ENCODE measurements at places on chromosomes 11 and 22. TPM values are rescaled to one million over a fixed set of nuclear protein-coding genes. Genes with fewer than 3 reads are reported as not detected.
A peak's percentile ranks its signal among the peaks of the same experiment; 100 is the strongest.

DNA sequence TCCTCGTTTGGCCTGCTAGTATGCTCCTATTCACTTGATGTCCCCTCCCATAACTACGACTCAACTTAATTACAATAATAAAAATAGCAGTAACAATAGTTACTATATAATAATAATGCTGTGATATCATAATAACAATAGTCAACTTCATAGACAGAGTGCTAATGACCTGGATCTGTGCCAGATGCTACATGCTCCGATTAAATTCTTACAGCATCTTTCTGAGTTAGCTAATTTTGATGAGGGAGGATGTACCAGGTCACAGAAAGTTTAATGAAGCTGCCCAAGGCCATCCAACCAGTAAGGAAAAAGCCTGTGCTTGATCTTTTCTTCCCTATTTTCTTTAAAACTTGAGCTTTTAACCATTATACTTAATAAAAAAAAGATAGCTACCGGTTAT lies 413.4 kb upstream of the LRRC4C start:
- no peak for DNase-seq

GRCh38 chr22:43006016-43006505 lies 8.9 kb downstream of the PACSIN2 start:
- DNase-seq: no peak

APOBEC3G gene
- 2.7 TPM for total RNA-seq

DNA sequence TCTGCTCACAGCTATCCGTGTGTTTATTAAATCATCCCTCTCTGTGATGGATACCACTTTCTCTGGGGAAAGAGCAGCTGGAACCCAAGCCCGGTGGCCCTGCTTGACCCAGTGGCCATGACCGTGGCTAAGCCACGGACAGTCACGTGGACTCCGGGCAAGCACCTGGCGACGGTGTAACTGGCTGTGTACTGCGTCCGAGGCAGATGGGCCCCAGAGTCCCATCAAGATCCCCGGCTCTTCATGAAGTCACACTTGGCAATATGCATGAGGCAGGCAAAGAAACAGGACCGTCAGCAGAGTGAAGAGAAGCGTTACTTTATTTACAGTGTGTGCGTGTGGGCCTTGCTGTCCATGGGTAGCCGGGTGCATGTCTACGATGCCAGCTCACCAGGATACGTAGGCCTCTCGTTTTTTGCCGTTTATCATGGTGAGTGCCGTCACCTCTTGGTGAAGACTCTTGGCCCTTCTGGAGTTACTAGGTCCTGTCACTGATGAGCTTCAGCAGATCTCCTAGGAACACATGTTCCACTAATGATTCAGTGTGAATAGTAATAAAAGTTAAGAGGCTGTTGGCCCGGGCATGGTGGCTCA lies 366.3 kb downstream of the TBC1D22A start:
- DNase-seq: peak; percentile 7

GRCh38 chr11:66432597-66432996 lies 6.1 kb downstream of the MRPL11 start:
- no peak for DNase-seq

NTM gene
- total RNA-seq: 1.5 TPM

DNA sequence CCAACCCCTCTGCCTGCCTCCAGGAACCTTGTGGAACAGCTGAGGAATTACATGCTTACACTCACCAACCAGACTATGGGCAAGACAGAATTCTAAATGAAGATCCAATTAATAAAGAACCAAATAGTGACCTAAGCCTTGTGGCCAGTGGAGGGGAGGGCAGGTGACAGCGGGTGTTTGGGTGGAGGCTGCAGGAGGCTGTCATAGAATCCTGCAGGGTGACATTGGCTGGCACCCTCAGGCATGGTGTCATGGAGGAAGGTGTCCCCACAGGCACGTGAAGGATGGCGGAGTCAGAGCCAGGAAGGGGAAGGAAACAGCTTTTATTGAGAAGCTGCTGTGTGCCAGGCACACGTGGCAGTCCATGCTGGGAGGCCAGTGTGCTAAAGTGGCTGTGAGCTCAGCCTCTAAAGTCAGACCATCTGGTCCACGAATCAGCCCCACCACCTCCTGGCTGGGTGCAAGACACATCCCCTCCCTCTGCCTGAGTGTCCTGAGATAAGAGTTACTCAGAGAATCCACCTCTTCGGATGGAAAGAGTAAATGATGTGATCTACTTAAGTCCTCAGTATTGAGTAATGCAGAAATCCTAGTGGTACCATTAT lies 8.7 kb downstream of the MYO18B start:
- DNase-seq: no peak

DNA sequence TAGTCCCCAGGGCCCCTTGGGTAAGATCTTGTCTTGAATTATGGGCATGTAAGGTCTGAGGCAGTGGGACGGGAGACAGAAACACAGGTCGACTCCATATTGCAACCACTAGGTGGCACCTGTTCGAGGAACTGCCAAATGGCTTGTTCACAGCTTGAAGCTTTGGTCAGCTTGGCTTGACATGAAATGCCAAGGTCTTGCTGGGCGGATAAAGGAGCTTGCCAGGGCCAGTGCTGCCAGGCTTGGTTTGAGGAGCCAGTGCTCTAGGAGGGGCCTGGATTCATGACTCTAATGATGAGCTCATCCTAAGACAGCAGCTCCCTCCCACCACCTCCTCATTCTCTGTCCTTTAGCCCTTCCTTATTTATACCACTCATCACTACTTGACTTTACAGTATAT lies 11.9 kb upstream of the NRIP3 start:
- DNase-seq: peak; percentile 51

GRCh38 chr11:93541884-93542810 lies 1.0 kb downstream of the SMCO4 start:
- DNase-seq: peak; percentile 55

GRCh38 chr22:45531441-45532234 lies 29.0 kb downstream of the FBLN1 start:
- no peak for DNase-seq

DNA sequence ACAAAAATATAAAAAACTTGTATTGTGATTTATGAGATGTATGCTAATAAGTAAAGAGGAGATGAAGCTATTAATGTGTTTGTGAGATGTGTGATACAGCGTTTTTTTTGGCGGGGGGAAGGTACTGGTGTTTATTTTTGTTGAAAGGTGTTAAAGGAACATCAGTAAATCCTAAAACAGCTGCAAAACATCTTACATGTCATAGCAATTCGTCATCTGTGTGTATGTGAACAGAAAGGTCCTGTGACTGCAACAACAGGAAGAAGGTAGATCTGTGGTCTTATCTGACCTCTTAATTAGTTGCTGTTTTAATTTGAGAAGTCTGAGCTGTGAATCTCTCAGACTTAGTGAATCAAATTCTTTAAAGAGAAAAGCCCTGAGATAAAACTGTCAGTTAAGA lies 1041.1 kb downstream of the JRKL start:
- no peak for DNase-seq

DNA sequence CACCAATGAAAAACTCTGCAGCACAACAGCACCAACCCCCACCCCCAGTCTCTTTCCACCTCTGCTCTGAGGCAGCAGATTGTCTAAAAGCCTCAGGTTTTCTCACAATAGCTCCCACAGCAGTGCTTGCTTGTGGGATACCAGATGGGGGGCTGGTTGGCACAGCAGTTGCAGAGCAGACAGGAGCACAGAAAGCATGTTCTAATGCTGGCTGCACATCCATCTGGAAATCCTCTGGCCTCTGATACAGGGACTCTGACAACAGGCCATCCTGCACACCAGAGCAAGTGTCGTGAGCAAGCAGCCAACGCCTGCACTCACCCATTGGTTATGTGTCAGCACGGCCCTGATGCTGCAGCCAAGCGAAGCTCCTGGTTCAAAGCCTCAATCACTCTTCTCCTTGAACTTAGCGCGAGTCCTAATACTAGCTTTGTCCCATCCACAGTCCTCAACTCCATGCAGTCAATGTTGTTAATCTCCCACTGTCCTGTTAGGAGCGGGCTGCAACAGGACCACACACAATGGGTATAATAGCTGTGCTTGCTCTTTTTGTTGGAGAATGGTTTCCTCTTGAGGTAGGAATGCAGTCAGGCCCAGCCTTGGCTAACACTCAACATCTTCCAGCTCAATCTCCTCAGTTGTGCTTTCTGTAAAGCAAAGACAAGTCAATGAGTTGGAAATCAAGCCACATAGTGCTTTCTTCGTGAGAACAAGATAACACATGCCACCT lies 30.3 kb downstream of the VSTM5 start:
- DNase-seq: no peak

- peak; percentile 92 for DNase-seq
Measured at GRCh38 chr11:64007629-64008282, 21.5 kb downstream of the OTUB1 start.

DNA sequence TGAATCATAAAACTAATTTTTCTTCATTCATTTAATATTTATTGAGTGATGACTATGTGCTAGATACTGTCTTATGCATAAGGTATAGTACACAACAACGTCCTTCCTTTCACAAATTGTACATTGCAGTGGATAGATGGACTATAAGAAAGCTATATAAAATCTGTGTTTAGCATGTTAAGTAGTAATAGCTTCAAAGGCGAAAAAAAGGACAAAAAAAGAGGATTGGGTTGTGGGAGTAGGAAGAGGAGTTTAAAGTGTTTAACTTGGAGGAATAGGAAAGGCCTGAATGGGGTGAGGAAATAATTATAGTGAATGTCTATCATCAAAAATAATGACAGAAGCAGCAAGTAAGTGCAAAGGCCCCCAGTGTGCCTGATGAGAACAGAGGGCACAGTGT lies 565.4 kb upstream of the LUZP2 start:
- no peak for DNase-seq

IGLL5 gene
- not detected for total RNA-seq

IGSF9B gene
- total RNA-seq: 38.9 TPM

DNA sequence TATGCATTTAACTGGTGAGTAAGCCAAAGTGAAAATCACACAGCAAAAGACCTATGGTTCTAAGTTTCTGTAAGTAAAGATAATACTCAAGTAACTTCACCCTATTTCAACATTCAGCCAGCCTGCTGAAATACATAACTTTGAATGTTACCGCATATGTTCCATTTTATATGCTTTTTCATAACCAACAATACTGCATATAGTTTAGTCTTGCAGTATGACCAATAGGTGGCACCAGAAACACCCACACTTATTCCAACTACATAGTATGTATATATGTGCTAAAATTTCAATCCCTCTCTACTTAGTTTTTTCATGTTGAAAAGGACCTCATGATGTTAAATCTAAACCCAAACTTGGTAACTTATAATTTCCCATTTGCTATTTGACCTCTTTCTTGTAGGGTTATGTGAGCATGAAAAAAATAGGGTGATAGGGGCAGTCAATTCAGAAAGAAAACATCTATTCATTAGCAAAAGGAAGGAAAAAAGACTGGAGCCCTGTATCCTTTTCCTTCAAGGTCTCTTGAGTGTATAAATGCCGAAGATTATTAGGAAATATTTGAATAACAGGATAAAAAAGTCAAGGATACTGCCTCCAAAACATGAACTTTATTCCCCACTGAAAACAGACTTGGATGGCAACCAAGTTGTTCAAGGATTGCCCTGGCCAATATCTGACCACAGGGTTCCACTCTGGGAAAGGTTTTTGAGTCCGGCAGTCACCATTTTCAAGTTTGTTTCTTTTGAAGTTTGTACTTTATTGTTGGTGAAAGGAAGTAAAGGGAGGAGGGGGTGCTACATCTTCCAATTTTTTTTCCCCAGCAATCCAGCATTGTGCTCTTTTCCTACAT lies 23.8 kb upstream of the FZD4 start:
- no peak for DNase-seq

DNA sequence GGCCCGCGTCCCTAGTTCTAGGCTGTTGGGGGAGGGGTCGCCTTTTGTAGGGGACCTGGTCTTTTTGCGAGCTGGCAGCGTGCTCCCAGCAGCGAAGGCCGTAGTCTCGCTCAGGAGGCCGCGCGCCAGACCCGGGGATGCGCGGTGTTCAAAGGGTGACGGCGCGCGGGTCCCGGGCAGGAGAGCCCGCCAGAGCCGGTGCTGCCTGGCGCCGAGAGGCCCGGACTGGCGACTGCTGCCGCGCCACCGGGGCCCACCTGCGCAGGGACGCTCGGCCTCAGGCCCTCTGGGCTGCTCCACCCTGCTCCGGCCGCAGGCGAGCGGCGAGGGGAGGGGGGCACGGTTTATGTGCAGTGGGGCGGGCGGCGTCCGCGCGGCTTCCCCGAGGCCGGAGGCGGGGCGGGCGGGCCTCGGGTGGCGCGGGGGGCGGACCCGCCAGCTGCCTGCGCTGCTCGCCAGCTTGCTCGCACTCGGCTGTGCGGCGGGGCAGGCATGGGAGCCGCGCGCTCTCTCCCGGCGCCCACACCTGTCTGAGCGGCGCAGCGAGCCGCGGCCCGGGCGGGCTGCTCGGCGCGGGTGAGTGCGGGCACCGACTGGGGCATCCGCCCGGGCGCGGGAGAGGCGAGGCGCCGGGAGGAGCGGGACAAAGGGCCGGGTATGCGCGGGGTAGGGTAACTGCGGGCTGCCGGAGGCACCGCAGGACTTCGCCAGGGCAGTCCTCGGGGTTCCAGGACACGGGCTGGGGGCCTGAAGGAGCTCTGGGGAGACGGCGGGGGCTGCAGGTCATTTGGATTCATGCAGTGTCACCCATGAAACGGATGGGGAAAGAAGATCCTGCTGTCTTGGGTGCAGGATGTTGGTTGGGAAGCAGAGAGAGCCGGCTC lies at the start of gene PRSS23:
Gene PRSS23, plus strand, starts transcription at position 467 of the 884 bp plus-strand sequence. CDS start 7,102 bp downstream, outside the sequence.
- peak; percentile 81 for DNase-seq

OR10G8 gene
- total RNA-seq: not detected

GRCh38 chr11:104001561-104002056 lies 34.8 kb upstream of the DDI1 start:
- no peak for DNase-seq

DNA sequence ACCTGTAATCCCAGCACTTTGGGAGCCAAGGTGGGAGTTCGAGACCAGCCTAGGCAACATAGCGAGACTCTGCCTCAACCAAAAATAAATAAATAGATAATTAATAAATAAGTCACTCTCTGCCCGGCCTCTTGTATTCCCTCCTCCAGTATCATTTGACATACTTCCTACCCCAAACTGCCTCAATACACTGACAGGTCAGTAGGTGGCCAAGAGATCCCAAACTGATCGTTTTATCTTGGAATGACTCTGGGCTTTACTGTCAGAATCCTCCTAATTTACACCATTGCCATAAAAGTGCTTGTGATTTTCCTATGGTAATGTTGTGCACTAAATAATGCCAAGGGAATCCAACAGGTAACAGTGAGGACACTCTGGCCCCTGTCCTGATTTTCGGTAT lies 94.2 kb downstream of the PDHX start:
- DNase-seq: no peak

DNA sequence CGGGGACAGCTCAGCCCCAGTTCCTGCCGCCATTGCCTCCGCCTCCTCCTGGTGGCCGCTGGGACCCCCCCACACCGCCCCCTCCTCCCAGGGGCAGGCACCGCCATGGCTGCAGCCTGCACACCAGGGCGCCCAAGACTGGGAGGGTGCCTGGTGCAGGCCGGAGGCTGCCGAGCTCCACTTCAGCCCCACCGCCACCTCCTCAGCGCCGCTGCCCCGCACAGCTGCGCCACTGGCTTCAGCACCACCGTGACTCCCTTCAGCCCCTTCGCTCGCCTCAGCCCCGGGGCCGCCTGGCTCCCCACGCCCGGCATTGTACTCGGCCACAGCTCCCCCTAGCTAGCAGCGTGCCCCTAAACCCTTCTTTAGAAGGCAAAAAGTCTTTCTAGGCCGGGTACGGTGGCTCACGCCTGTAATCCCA lies 131.1 kb downstream of the CRYBB2 start:
- no peak for DNase-seq

GRCh38 chr22:30881361-30882183 lies 87.0 kb downstream of the MORC2 start:
- peak; percentile 58 for DNase-seq

GRCh38 chr11:30801357-30801756 lies 215.2 kb upstream of the MPPED2 start:
- DNase-seq: no peak

GRCh38 chr22:45696227-45696626 lies 24.6 kb downstream of the ATXN10 start:
- no peak for DNase-seq
